NCI-H2107 (cell line): ENCODE measurements at places on chromosomes 13 and 19.

DNA sequence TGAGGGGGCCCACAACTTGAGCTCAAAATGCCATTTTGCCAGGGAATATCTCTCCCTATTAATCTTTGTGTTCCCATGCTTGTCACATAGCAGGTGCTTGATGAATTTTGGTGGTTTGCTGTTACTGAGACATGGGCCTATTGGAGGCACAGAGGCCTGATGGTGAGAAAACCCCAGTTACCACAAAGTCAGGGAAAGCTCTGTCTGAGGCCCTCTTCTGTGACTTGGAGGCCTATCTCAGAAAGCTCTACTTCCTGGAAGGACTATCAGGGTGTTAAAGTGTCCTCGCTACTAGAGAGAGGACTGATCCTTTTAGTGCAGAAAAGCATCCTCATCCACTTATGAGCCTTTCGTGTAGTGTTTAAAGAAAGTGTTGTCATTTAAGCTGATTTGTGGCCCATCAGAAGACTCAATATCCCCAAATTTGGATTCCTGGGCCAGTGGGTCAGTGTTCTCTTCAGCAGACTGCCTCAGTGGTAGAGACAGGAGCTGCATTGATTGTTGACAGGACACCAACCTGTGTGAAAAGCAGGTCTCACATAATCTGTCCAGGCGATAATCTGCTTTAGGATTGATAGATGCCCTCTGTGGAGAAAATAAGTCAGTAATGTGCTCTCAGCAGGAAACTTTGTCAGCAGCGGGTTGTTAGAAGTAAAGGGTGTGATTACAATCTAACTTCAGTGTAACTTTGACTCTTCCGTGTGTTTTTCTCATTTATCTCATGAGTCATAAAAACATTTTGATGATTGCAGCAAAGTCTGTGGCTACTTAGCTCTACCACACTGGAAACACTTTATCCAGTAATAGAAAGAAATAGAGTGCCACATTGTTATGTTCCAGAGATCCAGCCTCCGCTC, 121.0 kb downstream of the AKAP11 start:
- DNase-seq = no peak

- no peak for DNase-seq
These were observed 10.8 kb upstream of the CCDC97 start for GRCh38 chr19:41299046-41299754.

DNA sequence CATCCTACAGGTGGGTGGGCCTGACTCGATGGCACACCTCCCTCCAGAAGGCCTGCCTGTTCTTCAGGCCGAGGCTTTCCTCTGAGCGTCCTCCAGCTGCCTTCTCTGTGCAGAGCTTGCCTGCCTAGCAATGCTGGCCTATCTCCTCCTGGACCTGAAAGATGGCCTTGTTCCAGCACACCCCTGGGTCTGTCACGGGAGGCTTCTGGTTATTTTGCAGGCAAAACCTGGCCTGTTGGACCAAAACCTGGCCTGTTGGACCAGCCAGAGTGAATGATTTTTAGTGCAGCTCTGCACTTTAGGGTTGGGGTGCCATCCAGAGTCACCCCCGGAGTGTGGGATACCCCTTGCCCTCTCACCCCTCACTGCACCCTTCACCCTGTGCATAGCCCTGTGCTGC, 128.4 kb downstream of the KATNAL1 start:
- DNase-seq = no peak

DNA sequence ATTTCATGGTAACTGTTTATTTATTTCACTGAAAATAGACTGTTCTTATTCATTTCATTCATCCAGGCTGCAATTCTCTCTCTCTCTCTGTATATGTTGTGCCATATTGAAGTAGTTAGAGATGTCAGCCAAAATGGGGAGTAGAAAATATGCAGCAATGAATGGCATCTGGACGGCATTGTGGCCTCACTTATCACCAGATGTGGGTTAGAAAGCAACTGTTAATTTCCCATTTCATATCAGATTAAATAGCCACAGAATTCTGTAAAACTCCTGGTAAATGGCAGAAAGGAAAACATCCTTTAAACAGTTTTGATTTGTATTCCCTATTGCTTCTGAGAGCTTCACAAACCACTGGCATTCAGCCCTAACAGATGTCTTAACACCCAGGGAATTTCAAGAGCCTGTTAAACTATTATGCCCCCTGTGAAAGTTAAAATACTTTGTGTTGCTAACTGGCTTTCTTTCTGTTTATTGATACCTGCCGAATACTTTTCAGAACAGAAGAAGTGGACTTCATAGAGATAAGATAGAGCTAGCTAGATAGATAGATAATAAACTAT, 1763.3 kb upstream of the MIR17HG start:
- DNase-seq = no peak

DNA sequence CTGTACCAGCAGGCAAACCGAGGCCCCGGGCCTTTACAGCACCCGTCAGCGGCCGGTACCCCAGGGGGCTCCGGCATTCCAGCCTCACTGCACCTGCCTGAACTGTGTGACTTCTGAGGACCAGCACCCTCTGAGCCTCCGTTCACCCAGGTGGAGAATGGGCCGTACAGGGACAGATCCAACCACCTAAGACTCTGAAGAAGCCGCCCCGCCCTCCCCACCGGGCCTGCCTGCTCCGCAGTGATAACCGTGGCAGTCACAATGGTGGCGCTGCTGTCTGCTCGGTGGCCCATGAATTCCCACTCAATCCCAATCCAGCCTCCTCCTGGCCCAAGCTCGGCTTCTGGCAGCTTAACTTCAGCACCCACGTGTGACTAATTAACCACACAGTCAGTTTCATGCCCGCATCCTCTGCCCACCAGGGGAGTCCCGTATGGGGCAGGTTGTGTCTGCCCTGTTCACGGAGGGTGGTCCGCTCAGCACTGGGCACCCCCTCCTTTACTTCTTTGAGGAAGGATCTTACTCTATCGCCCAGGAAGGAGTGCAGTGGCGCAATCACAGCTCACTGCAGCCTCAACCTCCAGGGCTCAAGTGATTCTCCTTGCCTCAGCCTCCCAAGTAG, 3.4 kb downstream of the TCF3 start:
- no peak for DNase-seq
